OCI-LY7 (cell line): ENCODE measurements at places on chromosomes 6 and 20.
A peak's percentile ranks its signal among the peaks of the same experiment; 100 is the strongest.

DNA sequence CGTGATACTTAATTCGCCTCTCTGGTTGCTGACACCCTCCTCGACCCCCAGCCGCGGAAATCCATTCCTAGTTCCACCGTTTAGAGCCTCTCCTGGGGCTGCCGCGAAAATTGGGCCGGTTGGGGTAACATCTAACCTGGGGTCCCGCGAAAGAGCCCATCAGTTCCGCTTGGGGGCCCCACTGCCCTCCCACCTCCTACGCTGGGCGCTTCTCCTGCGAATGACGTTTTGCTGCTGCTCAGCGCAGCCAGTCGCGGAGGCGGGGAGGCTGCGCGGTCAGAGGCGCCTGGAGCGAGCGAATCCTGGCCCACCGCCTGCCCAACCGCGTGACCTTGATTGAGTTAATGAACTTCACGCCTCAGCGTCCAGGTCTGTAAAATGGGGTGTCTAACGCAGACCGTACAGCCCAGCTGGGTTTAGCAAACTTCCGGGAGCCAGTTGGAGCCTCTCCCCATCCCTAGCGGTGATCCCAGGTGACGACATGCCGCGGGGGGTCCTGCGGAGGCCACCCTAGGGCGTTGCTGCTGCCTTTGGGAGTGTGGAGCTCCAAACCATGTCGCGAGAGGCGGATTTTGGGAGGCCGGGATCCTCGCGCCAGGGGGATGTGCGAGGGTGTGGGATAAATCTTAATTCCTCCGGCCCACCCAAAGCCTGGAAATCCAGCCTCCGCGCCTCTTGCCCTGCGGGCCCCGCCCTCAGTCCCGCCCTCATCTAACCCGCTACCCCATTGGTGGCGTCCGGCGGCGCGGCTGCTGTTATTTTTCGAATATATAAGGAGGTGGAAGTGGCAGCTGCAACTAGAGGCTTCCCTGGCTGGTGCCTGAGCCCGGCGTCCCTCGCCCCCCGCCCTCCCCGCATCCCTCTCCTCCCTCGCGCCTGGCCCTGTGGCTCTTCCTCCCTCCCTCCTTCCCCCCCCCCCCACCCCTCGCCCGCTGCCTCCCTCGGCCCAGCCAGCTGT, at the start of gene CDC25B:
TSS of gene CDC25B (plus strand) at position 800 of the 958 bp plus-strand sequence. CDS start 222 bp downstream, outside the sequence.
- peak; percentile 94 for DNase-seq

DNA sequence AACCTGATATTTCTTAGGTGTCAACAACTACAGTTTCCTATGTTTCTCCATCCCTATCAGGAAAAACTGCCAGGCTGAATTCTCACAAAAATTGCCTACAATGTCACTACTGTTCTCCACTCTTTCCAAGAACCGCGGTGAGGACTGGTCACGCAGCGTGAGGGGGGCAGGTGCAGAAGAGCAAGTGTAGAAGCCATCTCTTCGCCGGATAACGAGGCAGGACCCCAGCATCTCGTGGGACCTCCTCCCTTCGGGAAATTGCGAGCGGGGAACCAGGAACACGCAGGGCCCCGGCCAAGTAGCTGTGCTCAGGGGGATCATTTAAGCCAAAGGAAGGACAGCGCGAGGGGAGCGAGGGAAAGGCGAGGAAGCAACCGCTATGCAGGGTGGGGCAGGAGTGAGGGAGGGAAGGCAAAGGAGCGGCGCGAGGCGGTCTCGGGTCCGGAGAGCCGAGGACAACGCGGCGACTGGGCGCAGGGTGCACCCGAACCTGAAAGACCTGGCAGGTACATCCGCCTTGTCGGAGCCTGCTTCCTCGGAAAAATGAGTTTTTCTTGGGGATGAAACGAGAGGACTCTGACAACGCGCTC, 559 bp downstream of the APMAP start:
- peak; percentile 18 for DNase-seq

DNA sequence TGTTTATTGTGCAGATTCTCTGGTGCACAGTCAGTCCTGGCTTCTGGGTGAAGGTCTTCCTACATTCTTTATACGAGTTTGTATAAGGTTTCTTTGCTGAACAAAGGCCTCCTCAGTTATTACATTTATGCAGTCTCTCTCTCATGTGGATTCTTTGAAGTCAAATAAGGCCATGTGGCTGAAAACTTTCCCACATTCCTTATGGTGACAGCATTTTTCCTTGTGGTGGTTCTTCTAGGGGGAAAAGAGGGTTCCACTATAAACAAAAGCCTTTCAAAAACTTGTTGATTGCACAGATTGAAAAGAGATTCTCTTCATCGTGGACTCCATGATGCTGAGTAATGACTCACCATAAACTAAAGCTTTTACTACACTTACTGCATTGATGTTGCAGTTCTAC, 19.2 kb downstream of the ZSCAN12 start:
- no peak for DNase-seq

DNA sequence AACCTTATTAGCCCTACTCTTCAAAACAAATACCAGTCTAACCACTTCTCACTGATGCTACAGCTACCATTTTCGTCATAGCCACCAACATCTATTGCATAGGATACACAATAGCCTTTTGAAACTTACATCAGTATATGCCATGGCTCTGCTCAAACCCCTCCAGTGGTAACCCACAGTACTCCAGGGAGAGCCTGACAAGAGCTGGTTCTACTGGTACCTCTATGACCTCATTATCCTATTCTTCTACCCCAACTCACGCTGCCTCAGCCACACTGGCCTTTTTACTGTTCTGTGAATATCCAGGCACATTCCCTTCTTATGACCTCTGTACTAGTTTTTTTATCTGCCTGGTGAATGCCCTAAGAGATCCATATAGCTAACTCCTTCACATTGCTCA, 157.6 kb downstream of the ARHGAP18 start:
- no peak for DNase-seq

DNA sequence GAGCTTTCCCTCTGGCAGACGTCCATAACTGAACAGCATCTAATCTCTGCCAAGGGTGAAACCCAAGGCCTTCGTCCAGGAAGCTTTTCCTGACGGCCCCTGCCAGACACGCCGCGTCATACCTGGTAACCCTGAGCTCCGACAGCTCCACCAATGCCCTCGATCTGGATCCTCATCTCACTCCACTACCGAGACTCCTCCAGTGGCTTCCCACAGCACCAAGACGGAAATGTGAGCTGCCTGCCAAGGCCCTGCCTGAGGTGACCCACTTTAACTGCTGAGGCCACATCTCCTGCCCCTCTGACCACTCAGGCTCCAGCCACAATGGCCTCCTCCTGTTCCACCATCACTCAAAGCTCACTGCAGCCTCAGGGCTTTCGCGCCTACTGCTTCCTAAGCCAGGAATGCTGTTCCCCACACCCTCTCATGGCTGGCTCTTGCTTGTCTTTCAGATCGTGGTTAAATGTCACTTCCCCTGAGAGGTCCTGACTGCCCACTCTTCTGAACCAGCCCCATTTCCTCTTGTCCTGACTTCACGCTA, 143.2 kb downstream of the PREX1 start:
- no peak for DNase-seq

- DNase-seq: no peak
Observed at GRCh38 chr20:3420211-3420707, 12.8 kb upstream of the DNAAF9 start.

DNA sequence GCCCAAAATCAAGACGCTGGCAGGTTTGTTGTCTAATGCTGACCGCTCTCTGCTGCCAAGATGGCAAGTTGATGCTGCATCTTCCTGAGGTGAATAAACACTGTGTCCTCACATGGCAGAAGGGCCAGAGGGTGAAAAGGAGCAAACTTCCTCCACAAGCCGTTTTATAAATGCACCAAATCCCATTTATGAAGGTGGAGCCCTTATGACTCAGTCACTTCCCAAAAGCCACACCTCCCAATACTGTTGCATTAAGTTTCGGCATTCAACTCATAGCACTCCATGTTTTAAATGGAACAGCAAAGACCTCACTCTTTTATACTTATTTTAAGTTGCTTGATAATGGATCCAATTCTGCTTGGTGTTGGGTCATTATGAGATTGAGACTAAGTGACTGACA, 316.6 kb downstream of the RFPL4B start:
- DNase-seq: no peak

- peak; percentile 30 for DNase-seq
Observed at GRCh38 chr6:166441325-166442078, 58.8 kb upstream of the MPC1 start.

DNA sequence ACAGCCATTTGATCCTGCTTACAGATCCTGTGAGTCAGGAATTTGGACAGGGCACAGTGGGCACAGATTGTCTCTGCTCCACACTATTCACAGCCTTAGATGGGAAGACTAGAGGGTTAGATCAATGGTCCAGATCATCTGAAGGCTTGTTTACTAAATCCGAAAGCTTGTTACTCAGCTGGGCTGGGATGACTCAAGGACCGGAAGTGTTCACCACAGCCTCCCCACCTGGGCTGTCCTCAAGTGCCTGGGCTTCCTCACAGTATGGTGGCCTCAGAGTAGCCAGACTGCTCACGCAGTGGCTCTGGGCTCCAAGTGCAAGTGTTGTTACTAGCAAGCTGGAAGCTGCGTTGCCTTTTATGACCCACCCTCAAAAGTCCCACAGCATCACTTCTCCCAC, 75.4 kb upstream of the INSM1 start:
- no peak for DNase-seq

- no peak for DNase-seq
Observed at GRCh38 chr6:24446670-24447069, 42.7 kb downstream of the GPLD1 start.

- DNase-seq: no peak
Observed at GRCh38 chr6:75347898-75348610, 63.5 kb upstream of the TMEM30A start.

DNA sequence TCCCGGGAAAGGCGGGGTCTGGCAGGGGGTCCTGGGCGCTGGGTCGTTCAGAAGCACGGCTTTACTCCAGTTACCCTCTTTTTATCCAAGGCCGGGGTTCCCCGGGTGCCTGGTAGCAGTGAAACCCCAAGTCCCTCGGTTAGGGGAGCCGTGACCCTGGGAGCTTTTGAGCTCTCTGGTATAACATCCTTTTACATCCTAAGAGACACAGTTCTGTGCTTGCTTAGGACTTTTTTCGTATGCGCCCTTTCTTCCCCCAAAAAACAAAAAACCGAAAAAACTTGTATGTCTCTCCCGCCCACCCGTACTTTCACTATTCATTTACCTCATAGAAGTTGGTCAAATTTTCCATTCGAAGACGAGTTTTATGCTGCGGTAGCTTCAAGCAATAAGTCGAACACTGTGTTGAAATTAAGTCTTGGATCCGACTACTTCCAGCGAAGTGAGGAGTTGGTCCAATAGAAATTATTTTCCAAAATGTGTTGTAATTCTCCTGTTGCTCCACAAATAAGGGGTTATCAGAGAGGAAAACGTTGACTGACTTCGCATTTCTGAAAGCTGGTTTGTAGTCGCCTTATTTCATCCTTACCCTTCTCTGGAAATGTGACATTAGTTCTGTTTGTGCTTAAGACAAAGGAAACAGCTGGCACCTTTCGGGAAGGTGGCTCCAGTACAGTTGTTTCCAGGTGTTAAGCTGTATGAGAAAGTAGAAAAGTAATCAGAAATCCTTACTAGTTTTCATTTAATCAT, 816 bp upstream of the MAN1A1 start:
- peak; percentile 67 for DNase-seq
